ENCODE measurements at places on chromosomes 4 and X. TPM values are rescaled to one million over a fixed set of nuclear protein-coding genes. Genes with fewer than 3 reads are reported as not detected.

- DNase-seq: no peak
These were observed 117.8 kb upstream of the NOCT start for GRCh38 chr4:138897811-138898226.

Gene CSAG1
- not detected for total RNA-seq

GRCh38 chr4:134365852-134366251 is 164.3 kb upstream of the PABPC4L start:
- DNase-seq: no peak

- DNase-seq: no peak
These were observed 408.2 kb downstream of the BCOR start for GRCh38 chrX:39689376-39690104.

DNA sequence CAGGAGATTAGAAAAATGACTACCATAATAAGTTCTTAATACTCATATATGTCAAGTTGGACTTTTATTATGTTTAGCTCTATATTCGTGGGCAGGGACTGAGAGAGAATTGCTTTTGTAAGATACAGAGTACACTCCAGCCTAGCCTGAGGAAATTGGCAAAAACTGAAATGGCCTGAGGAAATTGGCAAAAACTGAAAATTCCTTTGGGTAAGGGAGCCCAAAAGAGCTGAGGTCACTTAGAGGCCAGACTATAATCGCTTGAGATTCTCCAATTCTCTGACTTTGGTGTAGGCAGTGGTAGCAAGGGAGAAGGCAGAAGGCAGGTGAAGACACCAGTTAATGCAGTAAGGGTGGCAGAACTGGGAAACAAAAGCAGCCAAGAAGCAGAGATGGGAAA is 124.5 kb upstream of the HCCS start:
- no peak for DNase-seq

DNA sequence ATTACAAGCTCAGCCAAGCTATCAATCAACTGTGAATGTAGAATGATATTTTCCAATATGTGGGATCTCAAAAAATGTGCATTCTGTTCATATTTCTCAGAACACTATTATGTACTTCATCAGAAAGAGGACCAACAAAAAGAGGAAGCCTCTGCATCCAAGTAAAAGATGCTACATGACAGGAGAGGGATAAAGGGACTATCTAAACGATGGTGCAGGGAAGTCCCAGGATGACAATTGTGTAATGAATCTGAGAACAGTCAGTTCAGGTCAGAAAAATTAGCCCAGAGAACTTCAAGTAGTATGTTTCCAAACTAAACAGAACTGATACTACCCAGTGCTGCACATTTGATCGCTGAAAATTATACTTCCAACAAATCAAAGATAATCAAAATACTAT is 127.0 kb downstream of the ZNF330 start:
- DNase-seq: no peak

GRCh38 chr4:145307120-145307519 is 126.7 kb upstream of the OTUD4 start:
- no peak for DNase-seq

- no peak for DNase-seq
These were observed 134.1 kb downstream of the SLC4A4 start for GRCh38 chr4:71472946-71473345.

Gene MRPL1
- total RNA-seq: 50.6 TPM

DNA sequence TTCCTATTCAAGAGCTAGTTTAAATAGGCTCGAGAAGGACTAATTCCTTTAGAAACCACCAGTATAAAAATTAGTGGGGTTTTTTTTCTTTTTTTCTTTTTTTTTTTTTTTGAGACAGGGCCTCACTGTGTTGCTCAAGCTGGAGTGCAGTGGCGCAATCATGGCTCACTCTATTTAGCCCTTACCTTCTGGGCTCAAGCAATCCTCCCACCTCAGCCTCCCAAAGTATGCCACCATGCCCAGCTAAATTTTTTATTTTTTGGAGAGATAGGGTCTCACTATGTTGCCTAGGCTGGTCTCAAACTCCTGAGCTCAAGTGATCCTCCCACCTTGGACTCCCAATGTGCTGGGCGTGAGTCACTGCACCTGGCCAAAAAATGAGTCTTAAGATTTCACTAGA is 52.8 kb downstream of the APOO start:
- no peak for DNase-seq

Gene ITGB1BP2
- 6.1 TPM for total RNA-seq

- DNase-seq: peak; percentile 9
These were observed at the start of gene SMIM10 for GRCh38 chrX:134990801-134991481. Gene SMIM10, plus strand, starts transcription at chrX:134990991. Its CDS starts 105 bp downstream, at chrX:134991096.

Gene MAGEB2
- total RNA-seq: not detected

GRCh38 chrX:105488716-105489115 is 268.2 kb upstream of the TEX13A start:
- no peak for DNase-seq

Gene SYP
- total RNA-seq: 4.3 TPM

- no peak for DNase-seq
These were observed 12.5 kb downstream of the F8 start for GRCh38 chrX:155009994-155010472.

Gene CTAG1A
- not detected for total RNA-seq

- DNase-seq: no peak
These were observed 17.1 kb upstream of the BEX4 start for GRCh38 chrX:103197721-103198306.

DNA sequence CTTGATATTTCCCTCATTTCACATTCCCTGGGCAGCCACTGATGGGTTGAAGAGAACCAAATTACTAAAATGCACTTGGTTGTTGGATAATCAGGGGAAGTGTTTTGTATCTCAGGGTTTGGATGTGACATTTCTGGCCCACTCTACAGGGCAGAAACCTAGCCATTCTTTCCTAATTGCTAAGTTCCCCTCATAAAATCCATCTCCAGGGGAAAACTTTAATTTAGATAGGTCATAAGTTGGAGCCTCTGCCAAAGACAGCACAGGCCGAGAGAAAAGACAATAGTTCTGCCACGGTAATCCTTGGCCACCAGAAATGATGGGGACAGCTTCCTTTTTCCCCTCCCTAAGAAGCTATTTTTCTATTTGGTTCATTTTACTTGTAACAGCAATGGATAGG is 192.7 kb upstream of the C1QTNF7 start:
- DNase-seq: no peak

DNA sequence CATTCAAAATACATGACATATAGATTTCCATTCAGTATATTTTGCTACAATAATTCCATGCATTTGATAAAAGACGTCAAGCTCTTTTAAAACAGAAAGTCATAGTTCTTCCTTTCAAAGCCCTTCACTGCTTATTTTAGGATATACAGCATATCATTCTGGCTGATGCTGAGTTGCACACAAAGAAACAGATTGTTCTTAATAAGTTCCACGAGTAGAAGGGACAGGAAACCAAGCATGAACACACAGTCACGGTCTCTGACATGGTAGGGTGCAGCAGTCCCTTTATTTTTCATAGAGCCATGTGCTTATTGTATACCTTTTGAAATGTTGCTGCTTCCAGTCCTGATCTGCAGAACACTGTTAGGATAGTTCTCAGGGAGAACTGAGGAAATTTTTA is 85.4 kb downstream of the MAGEB10 start:
- DNase-seq: no peak

Gene DUSP9
- 0.11 TPM for total RNA-seq

- no peak for DNase-seq
These were observed 146.8 kb downstream of the PTTG2 start for GRCh38 chr4:38106886-38107514.

Gene PGAM4
- total RNA-seq: 0.48 TPM

GRCh38 chr4:57184378-57185029 is 74.3 kb upstream of the IGFBP7 start:
- no peak for DNase-seq

Gene AMBN
- not detected for total RNA-seq

DNA sequence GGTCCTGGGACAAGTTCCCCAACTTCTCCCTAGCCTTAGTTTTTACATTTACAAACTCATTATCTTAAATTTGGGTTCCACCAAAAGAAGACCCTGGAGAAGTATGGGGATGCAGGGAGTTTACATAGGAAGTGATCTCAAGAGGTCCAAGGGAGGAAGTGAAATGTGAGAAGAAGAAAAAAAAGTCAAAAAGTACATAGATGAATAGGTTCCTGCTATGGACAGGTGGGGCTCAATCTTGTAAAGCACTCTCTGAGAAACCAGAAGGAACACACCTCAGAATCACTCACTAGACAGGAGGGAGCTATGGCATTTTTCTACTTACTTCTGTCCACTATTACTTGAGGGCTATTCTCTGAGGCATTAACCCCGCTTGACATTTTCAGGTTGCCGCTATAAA is 56.6 kb downstream of the ARHGAP6 start:
- no peak for DNase-seq

GRCh38 chr4:146124023-146124680 is 51.4 kb upstream of the LSM6 start:
- DNase-seq: no peak

DNA sequence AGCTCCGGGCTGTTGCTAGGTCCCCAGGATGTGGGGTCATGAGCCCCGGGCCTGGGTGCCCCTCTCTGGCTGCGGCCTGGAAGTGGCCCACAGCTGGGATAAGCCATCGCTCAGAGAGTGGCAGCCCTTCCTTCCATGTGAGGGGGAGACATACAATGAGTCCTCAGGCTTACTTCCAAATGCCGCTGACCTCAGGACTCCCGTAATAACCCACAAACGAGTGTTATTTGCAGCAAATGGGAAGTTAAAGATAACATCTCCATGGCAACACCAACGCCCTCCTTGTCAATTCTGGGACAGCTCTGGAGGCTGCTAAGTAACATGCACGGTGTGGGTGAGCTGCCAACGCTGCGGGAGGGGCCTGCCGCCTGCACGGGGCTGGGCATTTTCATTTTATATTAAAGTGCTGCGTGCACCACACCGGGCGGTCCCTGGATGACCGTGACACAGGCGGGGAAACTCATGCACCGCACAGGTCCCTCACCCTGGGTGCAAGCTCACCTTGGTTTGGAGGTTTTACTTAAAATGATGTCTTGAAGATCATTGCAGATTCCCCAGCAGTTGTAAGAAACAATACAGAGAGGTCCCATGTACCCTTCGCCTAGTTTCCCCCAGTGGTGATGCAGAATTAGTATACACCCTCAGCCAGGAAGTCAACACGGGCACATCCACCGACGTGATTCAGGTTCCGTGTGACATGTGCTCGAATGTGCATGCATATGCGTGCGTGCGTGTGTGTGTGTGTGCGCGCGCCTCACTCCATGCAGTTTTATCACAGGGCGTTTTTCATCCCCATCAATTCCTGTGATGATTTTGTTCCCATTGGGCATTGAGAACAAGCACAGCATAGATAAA is 79.4 kb downstream of the ABLIM2 start:
- no peak for DNase-seq

- no peak for DNase-seq
These were observed 204.7 kb upstream of the JADE1 start for GRCh38 chr4:128604840-128605239.

Gene SYNPO2
- total RNA-seq: 0.09 TPM

- no peak for DNase-seq
These were observed 459 bp downstream of the RBMX2 start for GRCh38 chrX:130402208-130402684.

Gene HAND2
- not detected for total RNA-seq

GRCh38 chr4:36086261-36086786 is 158.0 kb downstream of the ARAP2 start:
- DNase-seq: no peak

DNA sequence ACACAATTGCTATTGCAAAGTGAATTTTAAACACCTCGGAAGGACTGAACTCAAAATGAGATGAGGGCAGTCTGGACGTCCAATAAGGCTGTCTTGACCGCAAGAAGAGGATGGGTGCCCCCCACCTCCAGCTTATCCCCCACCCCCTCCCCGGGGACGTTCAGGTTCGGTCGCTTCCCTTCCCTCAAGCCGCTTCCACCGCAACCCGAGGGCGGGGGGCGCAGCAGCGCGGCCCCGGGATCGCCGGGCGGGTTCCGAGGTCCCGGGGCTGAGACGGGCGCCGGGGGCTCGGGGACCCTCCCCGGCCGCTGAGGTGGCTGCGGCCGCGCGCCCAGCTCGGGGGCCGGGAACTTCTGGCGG is 480 bp downstream of the USP46 start:
- no peak for DNase-seq

Gene IL2RG
- total RNA-seq: 366 TPM

Gene ARHGAP6
- not detected for total RNA-seq

DNA sequence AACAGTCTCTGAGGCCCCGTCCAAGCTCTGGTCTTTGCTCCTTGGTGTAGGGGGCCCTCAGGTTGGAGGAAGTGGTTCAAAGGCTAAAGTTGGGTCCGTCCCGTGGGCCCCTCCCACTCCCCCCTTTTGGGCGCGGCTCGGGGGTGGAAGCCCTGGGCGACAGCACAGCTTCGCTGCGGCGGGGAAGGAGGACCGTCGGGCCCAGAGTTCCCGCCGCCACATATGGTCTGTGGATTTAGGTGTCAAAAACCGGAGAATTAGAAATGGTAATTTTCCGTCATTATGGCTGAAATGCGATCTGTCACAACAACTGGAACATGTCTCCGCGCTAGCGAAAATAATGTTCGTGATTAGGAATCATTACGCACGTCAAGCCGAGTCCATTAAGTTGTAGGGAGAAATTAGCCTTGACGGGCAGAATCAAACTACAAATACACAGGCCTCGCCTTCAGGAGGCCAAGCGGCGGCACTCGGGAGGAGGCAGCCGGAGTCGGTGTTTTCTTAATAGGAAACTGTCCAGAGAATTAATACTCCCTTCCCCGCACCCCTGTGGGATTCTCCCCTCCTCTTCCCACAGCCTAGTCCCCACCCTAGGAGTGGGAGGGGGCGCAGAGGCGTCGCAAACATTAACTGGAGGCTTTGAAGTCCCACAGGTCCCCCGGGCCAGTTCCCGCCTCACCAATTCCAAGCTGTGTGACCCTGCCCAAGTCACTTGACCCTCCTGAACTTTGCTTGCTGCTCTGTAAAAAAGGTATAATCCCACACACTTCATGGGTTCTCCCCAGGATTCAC is 15.0 kb downstream of the NKX3-2 start:
- no peak for DNase-seq

- DNase-seq: no peak
These were observed 607 bp upstream of the DKC1 start for GRCh38 chrX:154761977-154762536.

DNA sequence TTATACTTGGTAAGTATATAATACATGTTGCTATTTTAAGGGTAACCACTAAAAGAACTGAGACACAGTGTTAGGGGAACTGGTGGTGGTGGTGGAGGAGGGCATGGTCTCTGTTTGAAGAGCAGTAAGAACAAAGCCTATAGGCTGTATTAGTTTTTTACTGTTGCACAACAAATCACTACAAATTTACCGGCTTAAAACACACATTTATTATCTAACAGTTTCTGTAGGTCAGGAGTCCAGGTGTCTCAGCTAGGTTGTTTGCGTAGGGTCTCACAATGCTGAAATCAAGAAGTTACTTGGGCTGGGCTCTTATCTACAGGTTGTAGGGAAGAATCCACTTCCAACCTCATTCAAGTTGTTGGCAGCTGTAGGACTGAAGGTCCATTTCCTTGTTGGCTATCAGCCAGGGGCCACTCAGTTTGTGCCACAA is 52.6 kb downstream of the CASK start:
- no peak for DNase-seq

Gene CT45A1
- not detected for total RNA-seq

DNA sequence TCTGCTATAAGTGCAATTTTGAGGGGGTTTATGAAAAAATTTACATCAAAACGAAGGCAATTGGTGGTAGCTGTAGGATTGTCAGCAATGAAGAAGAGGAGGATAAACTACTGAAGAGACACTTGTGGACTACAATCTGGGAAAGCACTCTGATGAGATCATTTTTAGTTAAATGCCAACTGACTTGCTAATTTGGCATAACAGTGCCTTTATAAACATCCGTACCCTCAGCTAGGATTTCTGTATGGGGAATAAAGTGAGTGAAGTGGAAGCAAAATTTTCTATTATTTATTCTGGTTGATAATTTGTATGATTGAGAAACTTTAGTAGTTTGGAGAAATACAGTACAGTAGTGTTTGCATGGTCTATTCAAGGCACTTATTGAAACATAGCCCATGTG is 11.2 kb upstream of the GNRHR start:
- DNase-seq: no peak

Gene IL2
- total RNA-seq: 101 TPM
